ENCODE measurements at places on chromosomes 16 and 17.

- no peak for DNase-seq
Measured at GRCh38 chr17:55435408-55435807, 13.8 kb upstream of the MMD start.

GRCh38 chr16:72474501-72475123 is 302.7 kb upstream of the PMFBP1 start:
- no peak for DNase-seq

- DNase-seq, result no peak
Measured at GRCh38 chr16:24478401-24478800, 61.0 kb upstream of the RBBP6 start.

GRCh38 chr17:72872396-72872795 is 220.1 kb downstream of the SLC39A11 start:
- DNase-seq, result no peak

DNA sequence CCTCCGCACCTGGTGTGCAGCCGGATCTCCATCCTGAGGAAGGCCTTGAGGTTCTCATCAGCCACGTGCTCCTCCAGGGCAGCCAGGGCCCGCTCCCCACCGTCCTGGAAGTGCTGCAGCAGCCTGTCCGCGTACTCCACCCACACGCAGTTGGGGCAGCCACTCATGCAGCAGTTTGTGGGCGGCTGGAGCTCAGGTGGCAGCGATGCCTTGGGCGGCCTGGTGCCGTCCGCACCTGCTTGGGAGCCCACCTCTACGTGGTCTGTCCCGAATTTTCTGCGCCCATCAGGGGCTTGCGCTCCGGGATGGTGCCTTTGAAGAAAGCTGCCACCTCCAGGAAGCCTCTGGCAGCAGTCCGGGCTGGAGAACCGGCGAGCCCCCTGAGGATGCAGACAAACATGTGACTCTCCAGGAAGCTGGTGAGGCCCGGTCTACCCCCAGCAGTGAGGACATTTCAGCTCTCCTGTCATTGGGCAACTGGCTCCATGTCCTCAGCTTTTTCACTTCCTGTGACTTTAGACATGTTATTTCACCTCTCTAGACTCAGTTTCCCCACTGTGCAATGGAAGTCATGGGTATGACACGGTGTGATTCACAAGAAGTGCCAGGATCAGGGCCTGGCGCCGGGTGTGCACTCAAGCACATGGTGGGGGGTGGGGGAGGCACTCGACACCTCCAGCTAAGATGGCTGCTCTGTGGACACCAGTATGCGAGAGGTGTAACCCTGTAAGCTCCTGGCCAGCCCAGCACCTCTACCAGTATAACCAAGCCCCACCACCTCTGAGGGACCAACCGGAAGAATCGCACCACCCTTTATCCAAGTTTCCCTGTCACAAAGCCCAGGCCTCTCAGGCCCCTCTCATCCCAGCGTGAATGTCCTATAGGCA is 957 bp downstream of the OXLD1 start:
- DNase-seq, result no peak

- DNase-seq, result no peak
Measured at GRCh38 chr17:6439951-6440350, 4.3 kb upstream of the PIMREG start.

GRCh38 chr16:56558024-56558747 is 6.7 kb upstream of the MT4 start:
- no peak for DNase-seq

DNA sequence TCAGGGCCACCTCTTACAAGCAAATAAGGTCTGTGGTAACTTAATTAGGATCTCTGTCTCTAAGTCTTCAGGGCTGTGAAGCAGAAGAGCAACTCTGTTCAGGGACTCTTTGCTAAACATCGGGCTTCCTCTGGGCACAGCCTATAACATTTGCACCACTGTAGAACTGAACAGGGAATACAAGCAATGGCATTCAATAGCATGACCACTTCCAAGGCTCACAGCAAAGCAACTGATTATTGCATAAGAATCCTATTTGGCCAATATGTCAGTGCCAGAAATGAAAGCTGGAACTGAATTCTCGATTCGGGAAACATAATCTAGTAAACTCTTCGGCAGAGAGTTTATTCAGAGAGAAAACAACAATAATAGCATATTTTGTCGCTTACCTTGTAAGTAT is 92.2 kb upstream of the AMZ2 start:
- no peak for DNase-seq

DNA sequence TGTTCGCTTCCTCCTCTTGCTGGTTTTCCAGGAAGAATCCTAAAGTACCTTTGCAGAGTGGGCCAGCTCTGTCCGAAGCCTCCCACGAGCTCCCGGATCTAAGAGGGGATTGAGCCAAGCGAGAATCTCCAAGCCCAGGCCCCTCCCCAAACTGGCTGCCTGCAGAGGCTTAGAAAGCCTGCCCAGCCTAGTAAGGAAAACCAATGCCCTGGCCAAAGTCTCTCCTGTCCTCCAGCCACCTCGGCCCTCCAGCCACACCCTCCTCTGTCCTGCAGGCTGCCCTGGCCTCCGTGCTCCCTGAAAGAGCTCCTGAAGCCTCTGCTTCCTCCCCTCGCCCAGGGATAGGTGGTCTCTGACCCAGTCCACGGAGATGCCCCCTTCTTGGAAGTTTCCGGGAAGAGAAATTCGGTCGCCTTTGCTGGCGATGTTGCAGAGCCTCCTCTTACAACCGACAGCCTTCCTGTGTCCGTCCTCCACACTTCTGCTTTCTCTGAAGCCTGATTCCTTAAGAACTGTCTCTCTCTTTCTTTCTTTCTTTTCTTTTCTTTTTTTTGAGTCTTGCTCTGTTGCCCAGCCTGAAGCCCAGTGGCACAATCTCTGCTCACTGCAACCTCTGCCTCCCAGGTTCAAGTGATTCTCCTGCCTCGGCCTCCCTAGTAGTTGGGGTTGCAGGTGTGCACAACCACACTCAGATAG is 54.9 kb upstream of the TOB1 start:
- no peak for DNase-seq

DNA sequence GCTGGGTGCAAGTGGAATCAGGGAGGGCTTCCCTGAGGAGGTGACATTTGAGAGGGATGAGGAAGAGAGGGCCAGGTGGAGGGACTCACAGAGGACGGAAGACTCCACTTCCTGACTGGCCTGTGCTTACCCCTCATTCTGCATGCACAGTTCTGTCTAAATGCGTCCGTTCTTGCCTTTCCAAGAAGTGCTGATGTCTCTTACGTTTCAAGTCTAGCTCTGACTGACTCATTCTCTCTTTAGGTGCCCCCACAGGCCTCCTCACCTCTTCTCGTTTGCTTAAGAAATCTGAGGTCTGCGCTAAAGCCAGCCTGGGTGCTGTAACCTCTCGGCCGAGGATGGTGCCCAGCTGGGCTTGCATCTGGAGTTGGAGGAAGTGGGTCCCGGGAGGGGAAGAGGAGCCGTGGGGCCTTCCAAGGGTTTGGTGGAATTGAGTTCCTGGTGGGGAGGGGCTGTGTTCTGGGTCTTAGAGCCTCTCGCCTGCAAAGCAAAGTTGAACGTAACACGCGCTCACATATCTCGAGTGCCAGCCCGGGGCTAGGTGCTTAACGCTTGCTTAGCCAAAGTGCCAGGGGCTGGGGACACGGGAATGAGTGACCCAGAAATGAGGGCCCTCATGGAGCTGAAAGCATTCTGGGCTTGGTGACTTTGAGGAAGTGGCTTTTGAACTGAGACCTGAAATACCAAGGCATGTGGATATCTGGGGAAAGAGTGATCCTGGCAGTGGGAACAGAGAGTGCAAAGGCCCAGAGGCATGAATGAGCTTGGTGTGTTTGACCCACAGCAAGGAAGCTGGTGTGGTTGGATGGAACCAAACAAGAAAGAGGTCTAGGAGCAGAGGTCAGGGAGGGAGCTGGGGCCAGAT is 4.8 kb downstream of the IL4R start:
- DNase-seq, result peak; percentile 38

DNA sequence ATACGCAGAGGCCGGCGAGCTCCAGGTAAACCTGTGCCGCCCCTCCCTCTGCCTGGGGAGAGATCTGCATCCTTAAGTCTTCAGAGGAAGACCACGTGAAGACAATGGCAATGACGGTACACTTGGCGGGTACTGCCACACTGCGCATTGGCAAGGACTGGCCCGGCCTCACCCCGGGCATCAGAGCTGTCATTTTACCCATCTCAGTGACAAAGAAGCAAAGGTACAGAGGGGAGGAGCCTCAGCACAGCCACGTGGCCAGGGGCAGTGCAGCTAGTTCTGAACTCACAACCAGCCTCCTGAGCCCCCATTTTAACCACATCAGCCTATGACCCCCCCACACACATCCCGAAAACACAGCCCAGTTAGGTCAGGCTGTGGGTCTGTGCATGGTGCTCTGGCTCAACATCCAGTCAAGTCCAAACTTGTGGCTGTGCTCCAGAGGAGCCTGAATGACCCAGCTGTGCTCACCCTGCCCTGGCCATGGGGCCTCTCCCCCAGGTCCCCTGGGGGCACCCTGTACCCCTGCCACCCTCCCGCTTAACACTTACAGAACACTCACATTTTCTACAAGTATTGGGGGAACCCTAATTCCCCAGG is 80.6 kb downstream of the C16orf95 start:
- DNase-seq, result no peak

DNA sequence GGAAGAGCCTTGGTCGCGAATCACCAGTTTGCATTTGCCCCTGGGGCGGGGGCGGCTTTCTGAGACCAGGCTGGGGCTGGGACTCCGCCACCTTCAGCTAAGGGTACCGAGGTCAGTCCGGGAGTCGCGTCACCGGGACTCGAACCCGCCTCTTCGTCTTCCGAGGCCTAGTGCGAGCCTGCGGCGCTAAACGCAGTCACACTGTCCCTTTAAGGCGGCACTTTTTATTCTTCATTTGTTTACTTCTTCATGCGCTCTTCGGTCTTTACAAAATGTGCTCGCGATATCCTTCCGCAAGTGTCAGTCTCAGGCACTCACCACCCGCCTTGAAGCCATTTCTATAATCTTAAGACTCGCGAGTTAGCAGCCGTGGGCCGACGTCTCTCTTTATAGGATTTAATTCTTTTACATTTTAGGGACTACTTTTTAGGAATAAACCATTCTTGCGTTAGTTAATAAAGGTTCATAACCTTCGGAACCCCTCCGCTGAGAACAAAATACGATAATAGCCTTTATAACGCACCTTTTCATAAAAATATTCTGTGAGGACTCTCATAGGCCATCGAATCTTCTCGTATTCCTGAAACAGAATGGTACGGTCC is 593 bp upstream of the HEXIM1 start:
- peak; percentile 76 for DNase-seq

- DNase-seq, result no peak
Measured at GRCh38 chr16:49455991-49456745, 82.6 kb downstream of the C16orf78 start.

GRCh38 chr17:45920083-45920482 is 25.7 kb downstream of the MAPT start:
- DNase-seq, result no peak

DNA sequence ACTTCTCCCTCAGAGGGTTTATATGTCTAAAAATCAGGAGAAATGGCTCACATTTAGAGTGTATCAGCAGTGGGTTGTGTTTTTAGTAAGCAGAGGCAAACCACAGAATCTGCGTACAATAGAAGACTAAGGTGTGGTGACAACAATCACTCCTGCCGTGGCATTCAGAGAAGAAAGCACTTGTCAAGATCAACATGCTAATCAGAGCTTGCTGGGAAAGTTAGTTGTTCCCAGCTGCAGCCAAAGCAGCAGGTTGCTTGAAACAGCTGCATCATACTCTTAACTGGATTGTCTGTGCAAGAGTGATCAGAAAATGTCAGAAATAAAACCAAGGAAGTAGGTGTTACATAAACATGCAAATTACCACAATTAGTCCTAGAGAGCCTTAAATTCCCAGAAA is 616.4 kb downstream of the CDH8 start:
- no peak for DNase-seq

GRCh38 chr17:80252871-80253270 is 7.8 kb upstream of the RNF213 start:
- DNase-seq, result peak; percentile 88

- no peak for DNase-seq
Measured at GRCh38 chr17:75712446-75712845, 8.8 kb upstream of the ITGB4 start.

DNA sequence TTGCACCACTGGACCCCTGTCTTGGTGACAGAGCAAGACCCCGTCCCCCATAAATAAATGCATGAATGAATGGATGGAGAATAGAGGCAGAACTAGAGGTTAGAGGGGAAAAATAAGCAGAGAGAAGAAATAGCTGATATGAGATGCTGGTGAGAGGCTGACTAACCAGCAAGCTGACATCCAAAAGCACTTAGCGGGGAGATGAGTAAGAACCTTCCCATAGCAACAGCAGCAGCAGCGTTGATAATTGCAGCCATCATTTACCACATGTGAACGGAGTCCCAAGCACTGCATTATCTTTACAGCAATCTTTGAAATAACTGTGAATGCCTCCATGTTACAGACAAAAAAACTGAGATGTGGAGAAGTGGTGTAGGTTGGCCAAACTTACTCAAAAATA is 777.3 kb upstream of the EEF2KMT start:
- DNase-seq, result no peak

- no peak for DNase-seq
Measured at GRCh38 chr17:55110521-55110920, 142.0 kb downstream of the STXBP4 start.

- DNase-seq, result no peak
Measured at GRCh38 chr17:41256291-41256685, 1.1 kb downstream of the KRTAP9-9 start.

Measured in T-cell (primary cell).